ENCODE measurements at places on chromosomes 7 and 10.

DNA sequence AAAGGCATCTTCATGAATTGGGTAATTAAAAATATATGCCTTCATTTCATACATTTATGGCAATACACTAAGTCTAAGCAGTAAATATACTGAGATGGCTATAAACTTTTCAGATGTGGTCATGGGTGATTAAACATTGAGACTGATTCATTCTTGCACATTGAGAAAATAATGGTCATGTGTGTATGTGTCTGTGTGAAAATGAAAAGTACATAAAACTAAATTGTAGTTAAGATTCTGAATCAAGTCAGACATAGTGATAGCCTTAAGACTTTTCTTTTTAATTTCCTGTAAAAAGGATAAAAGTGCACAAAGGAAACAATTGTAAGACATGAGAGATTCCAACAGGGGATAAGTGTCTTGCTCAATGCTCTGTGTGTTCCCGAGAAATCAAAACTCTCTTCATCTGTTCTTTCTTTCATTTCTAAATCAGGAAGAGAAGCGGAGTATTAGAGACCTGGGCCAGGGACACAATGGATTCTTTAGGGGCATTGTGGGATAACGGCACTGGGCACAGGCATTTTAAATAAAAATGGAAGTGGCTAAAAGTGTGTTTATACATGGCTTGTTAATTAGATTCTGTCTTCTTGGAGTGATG lies 69.8 kb upstream of the AGR3 start:
- DNase-seq = no peak

GRCh38 chr10:133559216-133559615 lies 6.2 kb downstream of the SYCE1 start:
- DNase-seq = no peak

DNA sequence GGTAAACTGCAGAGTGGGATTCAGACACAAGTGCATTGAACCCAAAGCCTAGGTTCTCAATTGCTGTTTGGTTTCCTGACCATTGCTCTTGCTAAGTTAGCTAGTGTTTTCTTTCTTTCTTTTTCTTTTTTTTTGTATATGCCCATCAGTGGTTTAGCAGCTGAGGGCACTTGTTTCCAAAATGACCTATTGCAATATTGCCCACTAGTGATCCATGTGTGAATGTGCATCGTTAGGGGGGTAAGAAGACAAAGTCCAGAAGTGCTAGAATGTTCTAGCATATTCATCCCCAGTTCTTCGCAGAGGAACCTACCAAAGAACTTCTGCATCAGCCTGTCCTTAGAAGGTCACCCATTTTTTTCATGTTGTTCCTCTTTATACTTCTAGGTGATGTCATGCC lies 252.8 kb upstream of the GPR26 start:
- DNase-seq = no peak

DNA sequence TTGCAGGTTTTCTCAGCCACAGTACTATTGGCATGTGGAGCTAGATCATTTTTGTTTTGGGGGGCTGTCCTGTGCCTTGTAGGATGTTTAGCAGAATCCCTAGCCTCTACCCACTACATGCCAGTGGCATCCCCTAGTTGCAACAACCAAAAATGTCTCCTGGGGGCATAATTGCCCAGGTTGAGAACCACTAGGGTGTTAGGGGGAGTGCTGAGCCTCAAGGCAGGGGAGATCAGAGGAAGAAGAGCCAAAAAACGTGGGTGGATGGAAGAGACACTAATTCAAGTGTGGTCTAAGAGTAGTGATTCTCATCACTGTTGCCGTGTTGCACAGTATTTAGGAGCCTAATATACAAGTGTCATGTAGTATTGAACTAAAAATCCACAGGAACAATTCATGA lies 31.7 kb upstream of the CCNY start:
- no peak for DNase-seq

- DNase-seq = no peak
These were observed 11.3 kb downstream of the CPA2 start for GRCh38 chr7:130277763-130278643.

- DNase-seq = no peak
These were observed 31.3 kb downstream of the RABGEF1 start for GRCh38 chr7:66771795-66772194.

Measured in stimulated activated CD8-positive, alpha-beta memory T cell treated with anti-CD3 and anti-CD28 coated beads, Interleukin-15, amount 100 ng/mL, for 4 hours (primary cell).